ENCODE measurements at places on chromosomes 7 and 10.

DNA sequence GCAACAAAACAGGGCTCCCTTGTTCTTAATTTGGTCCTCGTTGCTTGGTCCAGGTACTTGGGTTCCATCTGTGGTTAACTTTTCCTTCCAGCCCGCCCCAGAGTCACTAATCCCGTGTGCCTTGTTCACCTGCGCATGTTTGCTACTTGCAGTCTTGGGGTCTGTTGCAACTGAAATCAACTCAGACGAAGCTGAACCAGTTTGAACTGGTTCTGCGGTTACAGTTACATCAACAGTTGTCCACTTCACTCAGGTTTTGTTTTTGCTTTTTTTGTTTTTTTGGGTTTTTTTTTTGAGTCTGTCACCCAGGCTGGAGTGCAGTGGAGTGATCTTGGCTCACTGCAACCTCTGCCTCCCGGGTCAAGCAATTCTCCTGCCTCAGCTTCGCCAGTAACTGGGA lies 34.7 kb downstream of the TRRAP start:
- DNase-seq, result no peak

- DNase-seq, result no peak
Measured at GRCh38 chr7:99990460-99990852, 14.6 kb upstream of the AZGP1 start.

- DNase-seq, result peak; percentile 49
Measured at GRCh38 chr7:5296611-5297226, 14.0 kb downstream of the SLC29A4 start.

GRCh38 chr10:30070001-30070685 lies 10.8 kb upstream of the JCAD start:
- no peak for DNase-seq

DNA sequence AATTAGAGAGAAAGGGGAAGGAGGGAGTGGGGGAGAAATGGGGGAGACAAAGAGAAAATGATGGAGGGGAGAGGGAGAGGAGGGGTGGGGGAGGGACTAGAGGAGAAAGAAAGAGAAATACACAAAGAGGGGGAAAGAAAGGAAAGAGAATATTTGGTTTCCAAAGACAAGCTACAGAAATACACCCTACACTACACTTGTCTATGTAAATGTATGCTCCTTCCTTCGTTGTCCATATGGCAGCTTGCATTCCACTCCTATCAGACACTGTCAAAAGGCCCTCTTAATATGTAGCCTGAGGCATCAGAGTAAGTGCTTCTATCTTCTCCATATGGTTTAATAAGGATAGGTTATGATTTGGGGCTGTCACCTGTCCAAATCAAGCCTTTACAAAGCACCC lies 92.8 kb upstream of the FEZF1 start:
- DNase-seq, result no peak

Measured in BE2C (cell line).